ENCODE measurements at places on chromosomes 1 and 21.

DNA sequence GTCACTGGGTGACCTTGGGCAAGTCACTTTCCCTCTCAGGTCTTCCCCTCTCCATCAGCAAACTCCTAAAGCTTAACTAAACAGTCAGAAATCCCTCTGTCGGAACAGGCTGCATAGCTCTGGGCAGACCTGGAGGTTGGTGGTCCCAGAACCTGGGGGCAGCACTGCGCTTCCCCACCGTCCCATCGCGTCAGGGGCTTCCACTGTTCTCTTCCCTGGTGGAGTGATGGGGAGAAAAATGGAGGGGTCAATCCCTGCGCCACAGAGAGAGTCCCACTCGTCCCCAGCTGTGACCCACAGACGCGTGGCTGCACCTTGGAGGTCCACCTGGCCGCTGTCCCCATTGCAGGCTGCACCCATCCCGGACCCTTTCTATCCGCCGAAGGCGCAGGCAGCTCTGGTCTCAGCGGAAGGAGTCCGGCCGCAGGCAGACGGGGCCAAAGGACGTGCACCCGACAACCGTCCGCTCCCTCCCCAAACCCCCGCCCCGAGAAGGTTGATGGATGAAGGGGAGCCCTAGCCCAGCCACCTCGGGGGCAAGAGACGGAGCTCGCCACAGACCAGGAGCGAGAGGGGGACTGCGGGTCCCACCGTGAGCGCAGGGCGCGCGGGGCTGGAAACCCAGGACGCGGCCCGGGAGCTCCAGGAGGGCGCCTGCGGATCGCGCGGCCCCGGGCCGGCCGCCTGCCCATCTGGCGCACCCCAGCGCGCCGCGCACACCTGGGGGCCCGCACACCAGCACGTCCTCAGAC, 588 bp upstream of the WNT3A start:
- DNase-seq = no peak

GRCh38 chr1:203600782-203601513, 25.7 kb upstream of the ATP2B4 start:
- DNase-seq = no peak

DNA sequence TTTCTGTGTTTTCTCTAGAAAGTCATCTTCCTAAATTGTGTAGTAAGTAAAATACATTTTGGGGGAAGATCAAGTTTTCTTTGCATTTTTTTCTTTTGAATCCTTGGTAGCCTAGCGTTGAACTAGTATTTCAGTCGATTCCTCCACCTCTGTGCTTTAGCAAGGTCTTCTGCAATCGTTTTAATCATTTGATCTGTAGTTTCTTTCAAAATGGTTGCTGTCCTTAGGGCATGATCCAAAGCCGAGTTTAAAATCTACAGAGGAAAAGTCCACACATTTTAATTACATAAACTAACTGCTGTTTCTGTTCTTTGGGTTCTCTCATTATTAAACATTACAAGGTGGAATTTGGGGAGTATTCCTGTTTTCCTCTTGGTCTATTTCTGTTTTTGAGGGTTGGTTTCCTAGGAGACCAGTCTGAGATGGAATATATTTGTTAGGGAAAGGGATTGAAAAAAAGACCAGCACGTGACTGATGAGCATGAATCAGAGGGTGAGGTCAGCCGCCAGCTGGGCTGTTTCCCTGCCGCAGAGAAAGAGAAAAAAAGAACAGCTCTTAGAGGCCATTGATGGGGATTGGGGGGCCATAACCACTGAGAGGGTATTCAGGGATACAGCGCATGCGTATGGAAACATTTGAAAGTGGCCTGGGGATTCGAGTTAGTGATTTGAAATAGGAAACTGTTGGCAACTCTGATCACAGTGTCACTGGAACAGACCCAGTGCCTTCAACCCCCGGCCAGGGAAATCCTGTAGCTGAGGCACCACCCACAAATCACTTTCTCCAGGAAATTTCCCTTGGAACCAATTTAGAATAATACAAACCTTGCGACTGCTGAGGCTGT, 40.6 kb downstream of the AKNAD1 start:
- DNase-seq = no peak

DNA sequence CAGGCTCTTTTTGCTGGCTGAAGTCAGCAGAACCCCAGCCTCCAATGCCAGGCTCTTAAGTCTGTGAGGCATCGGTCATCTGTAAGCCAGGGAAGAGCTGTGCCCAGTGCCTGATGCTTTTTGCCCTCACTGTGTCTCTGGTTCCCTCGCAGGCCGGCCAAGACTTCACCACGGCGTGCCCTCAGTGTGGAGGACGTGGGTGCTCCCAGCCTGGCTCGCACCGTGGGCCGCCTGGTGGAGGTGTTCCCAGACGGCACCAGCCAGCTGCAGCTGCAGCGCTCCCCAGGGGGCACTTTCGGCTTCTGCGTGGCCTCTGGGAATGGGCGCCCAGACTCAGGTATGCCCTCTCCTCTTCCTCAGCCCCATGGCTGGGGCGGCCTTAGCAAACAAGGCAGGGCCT, 32.5 kb downstream of the KIAA1614 start:
- no peak for DNase-seq

DNA sequence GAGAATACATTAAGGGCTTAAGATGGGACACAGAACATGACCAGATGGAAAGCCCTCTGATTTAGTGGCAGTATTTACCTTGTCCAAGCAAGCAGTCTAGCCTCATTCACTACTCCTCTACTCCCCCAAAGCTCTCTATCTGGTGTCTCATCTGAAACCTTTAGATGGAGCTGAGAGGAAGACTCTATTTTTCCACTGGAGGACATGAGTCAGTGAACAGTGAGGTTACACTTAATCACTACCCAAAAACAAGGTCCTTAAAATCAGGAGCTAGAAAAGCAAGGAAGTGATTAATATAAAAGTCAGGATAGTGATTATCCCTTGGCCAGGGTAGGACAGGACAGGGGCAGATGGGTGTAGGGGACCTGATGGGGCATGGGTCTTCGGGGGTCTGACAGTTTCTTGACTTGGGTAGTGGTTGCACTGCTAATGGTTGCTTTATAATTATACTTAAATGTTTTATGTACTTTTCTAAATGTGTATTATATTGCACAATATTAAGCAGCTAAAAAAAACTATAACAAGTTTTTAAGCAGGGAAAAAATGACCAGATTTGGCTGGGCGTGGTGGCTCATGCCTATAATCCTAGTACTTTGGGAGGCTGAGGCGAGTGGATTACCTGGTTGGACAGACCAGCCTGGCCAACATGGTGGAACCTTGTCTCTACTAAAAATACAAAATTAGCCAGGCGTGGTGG, 3.0 kb downstream of the PTPN22 start:
- no peak for DNase-seq

DNA sequence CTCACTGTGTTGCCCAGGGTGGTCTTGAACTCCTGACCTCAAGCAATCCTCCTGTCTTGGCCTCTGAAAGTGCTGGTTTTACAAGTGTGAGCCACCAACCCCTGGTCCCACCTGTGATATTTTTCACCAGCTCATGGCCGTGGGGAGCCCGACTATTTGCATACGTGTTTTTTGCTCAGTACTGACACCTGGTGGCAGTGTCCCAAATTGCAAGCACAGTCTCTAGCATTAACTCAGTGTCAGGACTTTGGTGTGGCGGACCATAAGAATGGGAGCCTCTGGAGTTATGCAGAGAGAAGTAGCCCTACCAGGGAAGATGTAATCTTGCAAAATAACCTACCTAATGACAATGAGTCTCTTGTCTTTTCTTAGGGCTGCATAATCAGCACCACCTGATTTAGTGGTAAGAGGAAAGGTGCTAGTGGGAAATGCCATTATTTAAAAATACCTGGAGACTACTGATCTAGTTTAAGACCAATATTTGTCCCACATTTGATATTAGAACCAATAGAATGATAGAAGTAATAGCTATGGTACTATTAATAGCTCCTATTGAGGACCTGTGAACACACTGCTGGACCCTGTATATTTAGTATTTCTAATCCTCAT, 305.4 kb downstream of the DISC1 start:
- DNase-seq = no peak

GRCh38 chr1:176786274-176786673, 323.3 kb downstream of the PAPPA2 start:
- no peak for DNase-seq

DNA sequence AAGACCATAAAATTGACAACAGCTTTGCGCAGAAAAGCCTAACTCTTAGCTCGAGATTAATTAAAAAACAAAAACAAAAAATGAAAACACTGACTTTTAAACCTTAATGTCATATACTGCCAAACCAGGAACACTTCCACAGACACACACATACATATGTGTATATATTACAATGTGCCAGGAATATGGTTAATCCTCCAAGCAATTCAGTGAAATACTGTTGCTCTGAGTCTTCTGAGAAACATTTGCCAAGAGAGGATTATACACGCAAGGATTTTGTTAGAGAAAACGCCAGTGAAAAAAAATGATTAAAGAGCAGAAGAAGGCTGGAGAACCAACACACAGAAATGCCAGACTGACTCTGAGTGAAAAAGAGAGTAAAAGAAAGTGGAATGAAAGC, 116.7 kb upstream of the CHRM3 start:
- DNase-seq = no peak

DNA sequence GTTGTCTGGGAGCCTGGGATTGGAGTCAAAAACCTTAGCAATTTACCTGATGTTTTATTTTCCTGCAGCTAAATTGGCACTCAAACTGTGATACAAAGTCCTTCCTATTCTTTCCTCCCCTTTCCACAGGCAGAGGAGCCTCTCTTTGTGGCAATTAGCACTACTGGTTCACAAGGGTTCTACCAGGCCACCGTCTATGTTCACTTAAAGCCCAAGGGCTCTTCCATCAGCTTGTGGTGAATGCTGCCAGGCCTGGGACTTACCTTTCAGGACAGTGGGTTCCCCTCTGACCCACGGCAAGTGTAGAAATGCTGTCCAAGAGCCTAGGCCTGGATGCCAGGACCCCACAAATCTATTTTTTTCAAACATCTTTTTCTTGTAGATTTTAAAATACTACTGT, 251.9 kb upstream of the B3GALT2 start:
- no peak for DNase-seq

GRCh38 chr1:59292562-59292961, 4.3 kb upstream of the FGGY start:
- no peak for DNase-seq

Measured in cerebellar nuclear complex (tissue), 1 donor.